ENCODE measurements at places on chromosomes 4 and X.

DNA sequence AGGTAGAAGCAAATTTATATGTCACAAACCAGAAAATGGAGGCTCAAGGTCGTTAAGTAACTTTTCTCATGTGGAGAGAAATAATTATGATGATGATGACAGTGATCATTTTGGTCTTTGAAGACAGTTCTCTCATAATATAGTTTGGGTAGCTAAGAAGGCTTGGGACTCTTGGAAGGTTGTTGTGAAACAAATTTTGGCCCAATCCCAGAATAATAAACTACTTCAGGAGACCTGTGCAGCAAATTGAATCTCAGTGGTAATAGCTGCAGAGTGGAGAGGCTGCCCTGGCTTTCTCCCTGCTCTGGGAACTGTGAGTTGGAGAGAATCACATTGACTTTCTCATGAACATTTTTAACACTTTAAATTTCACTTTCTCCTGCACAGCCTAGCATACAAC lies 217.2 kb upstream of the BOD1L1 start:
- no peak for DNase-seq

GRCh38 chrX:63439580-63439979 lies 88.4 kb upstream of the SPIN4 start:
- no peak for DNase-seq

GRCh38 chr4:16627999-16628398 lies 270.4 kb downstream of the LDB2 start:
- no peak for DNase-seq

GRCh38 chrX:107827852-107828251 lies 2.2 kb downstream of the MID2 start:
- DNase-seq = no peak

DNA sequence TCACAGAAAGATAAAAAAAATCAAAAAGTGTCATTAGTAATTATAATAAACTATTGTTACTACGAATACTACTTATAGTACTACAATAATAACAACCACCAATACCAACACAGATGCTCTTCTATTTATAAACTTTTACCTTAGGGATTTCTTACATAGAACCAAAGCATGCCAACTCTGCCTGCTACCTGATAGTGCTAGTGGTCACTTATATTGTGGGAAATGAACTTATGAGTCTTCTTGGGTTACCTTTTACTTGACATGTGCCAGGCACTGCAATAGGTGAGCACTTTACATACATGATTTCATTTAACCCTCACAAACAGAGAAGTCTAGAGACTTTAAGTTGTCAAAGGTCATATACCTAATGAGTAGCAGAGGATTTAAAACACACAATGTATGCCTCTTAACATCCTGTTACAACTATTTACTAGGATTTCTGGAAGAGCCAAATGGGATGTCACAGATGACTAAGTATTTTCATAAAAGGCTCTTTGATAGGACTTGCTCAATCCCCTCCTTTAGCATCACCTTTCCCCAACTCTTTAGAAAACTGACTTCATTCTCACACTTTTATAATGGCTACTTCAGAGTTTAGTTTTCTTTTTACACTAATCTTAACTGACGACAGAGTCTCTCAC lies 265.2 kb downstream of the CHIC1 start:
- DNase-seq = no peak

DNA sequence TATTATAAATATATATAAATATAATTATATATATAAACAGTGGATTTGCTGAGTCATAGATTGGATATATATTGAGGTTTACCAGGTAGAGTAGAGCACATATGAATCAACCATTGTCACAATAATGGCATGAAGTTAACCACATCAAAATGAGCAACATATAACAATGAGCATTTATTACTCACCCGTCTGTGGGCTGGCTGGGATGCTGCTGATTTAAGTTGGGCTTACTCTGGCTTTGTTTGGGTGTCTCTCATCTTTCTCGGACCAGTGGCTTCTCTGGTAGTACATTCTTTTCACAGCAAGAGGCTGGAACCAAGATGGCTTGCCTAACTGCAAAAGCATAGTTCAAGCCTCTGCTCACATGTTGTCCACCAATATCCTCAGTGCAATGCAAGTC lies 111.7 kb upstream of the TAPT1 start:
- DNase-seq = no peak

- DNase-seq = no peak
These were observed 29.8 kb downstream of the NFKB1 start for GRCh38 chr4:102530986-102531385.

DNA sequence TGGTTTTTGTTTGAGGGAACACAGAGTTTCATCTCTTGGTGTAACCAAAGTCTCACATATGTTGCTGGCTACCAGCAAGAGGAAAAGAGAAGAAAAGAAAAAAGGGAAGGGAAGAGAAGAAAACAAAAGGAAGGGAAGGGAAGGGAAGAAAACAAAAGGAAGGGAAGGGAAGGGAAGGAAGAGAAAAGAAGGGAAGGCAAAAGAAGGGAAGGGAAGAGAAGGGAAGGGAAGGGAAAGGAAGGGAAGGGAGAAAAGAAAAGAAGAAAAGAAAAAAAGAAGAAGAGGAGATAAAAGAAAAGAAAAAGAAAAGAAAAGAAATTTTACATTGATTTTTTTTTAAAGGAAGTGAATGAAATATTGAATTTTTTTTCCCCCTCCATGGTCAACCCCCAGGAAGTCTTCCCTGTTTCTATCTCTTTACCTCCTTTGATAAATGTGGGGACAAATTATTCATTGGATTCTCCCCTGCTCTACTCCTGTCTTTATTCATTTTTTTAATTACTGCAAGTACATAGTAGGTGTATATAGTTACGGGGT lies 228.0 kb downstream of the SHOX start:
- DNase-seq = no peak

- no peak for DNase-seq
These were observed 90.6 kb downstream of the FHDC1 start for GRCh38 chr4:153026591-153027346.

- no peak for DNase-seq
These were observed 495.2 kb downstream of the INPP4B start for GRCh38 chr4:142350871-142351270.

GRCh38 chrX:43083016-43083415 lies 305.1 kb upstream of the PPP1R2C start:
- no peak for DNase-seq

- no peak for DNase-seq
These were observed 21.0 kb upstream of the CABS1 start for GRCh38 chr4:70313736-70314135.

GRCh38 chr4:111323916-111324315 lies 701.0 kb upstream of the PITX2 start:
- DNase-seq = no peak

DNA sequence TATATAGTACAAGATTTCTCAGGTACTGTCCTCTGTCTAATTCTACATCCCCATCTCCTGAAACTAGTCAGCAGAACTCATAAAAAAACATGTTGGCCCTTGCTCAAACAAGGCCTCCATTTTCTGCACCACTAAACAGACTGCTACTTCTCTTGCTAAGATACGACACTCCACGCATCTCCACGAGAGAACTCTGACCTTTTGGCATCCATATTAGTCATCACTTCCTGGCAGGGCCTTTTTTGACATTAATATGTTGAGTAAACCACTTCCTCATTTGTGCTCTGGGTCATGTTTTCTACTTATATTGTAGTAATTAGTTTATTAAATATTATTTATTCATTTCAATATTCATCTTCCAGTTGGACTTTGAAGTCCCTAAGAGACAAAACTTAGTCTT lies 65.6 kb downstream of the DCAF8L1 start:
- no peak for DNase-seq

GRCh38 chr4:134382478-134383227 lies 181.1 kb upstream of the PABPC4L start:
- DNase-seq = no peak

- DNase-seq = no peak
These were observed 626.6 kb downstream of the MID1IP1 start for GRCh38 chrX:39427906-39428305.

DNA sequence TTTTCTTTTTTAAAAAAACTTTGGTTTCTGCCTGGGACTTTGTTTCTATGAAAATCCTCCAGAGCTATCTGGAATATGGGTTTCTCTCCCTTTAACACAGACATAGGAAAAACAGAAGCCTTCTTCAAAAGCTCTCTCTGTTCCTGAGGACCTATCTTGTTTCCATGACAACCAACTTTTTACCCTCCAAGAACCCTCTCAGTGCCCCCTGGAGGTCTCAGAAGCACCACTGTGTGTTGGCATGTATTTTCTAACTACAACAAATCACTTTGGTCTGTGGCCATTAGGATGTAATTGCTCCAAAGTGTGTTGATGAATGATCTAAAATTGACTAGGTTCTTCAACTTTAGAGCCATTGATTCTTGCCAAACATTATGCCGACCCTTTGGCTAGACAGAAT lies 1331.6 kb downstream of the ADGRL3 start:
- DNase-seq = peak; percentile 4

DNA sequence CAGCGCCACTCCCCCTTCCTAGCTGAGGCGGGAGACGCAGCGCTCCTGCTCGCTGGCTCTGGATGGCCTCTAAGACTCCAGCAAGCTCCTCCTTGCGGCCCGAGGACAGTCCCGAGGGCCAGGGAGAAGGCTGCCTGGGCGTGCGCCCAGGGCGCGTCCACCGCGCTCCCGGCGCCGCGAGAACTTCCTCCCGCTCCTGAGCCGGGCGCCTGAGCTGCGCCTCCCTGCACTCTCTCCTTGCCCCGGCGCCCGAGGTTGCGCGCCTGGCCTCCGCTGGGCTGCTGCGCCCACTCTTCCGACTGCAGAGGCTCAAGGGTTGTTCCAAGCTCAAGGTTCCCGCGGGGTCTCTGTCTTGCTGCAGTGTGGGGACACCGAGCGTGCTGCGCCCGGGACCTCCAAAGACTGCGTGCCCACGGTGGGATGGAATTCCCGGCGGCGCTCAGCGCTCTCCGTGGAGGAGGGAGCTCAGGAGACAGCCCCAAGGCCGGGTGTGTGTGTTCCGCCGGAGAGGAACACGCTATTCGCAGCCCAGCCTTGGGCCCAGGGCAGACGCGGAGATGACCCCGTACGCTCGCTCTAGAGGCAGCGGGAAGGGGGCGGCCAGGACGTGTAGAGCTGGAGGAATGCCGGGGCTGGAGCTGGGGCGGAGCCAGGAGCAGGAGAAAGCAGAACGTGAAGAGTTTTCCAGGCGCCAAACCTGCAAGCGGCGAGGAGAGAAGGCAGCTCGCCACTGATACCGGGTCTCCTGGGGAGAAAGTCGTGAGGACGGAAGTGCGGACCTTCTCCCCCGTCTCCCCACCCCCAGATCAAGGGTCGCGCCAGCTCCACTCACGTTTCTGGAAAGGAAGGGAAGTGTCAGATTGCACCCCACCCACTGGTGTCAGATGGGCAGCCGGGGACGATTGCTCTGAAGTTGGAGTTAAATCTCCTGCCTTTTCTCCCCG lies at the start of gene ARHGAP6:
Gene ARHGAP6, minus strand, starts transcription at position 753 of the 944 bp plus-strand sequence. CDS start 1,092 bp downstream, outside the sequence.
- peak; percentile 63 for DNase-seq

DNA sequence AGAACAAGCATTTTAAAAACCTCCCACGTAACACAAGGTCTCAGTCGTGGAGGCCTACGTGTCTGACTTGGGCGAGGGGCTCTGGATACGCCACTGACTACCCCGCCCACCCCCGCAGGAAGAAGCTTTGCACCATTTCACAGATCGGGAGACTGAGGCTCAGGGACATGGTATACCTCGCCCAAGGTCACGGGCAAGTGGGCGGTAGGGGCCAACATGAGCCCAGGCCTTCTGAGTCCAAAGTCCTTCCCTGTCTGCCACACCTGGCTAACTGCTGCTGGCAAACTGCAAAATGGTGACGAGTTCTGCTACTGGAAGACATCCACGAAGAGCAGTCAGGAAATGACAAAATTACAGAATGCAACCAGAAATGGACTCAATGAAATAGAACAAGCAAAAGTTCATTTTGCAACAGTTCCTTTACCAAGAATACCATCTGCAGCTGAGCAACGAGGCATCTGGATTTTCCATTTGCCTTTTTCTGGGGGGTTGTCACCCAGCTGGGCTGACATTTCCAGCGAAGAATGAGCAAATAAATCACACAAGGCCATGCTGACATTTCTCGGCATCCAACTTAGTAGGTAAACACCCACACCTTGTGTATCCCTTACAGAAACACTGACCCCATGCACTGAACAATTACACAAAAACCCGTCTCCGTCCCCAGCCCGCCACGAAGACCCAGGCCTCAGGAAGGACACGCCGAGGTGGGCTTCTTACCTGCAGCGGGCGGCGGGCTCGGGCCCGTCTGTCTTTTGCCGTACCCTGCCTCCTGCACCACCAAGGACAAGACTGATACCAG lies 70.2 kb upstream of the AFAP1 start:
- no peak for DNase-seq

- DNase-seq = no peak
These were observed 257.3 kb upstream of the NEIL3 start for GRCh38 chr4:177052211-177052934.

GRCh38 chrX:43604753-43605152 lies 51.3 kb upstream of the MAOA start:
- DNase-seq = no peak

DNA sequence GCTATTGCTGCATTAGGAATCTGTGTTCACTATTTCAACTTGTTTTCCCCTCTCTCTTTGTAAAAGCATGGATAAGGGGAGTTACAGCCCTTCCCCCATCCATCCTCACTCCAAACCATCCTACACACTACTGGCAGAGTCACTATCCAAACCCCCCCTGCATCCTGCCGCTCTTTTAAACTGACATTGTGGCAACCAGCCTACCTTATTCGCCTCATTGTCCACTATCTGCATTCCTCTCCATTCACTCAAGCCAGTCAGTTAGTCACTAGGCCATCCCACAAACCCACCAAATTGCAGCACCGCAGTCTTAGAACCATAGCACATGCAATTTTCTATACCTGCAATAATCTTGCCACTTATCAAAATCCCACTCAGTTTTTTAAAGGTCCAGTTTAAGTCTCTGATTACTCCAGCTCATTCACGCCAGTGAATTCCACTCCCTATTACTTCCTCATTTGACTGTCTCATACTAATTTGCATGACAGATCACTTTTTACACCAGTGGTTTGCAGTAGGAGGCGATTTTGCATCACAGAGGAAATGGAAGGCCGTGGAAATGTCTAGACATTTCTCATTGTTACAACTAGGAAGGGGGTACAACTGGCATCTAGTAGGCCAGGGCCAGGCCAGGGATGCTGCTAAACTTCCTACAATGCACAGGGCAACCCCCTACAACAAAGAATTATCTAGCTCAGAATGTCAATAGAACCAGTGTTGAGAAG lies 181.8 kb downstream of the HS6ST2 start:
- no peak for DNase-seq

DNA sequence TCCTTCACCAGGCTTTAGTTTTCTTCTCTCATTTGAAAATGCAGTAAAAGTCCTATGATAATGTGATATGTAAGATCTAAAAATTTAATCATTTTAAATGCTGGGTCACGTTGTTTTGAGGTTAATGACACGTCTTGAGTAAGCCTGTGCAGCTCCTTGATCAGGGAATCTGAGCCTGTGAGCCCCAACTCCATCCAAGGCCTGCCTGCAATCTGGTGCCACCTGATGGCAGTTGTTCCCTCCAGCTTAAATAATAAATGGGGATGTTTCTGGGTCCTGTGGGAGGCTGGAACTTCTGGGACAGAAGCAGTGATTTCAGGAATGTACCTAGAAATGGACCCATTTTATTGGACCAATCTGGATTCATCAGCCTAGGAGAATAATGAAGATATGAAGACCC lies 455.4 kb upstream of the ADGRL3 start:
- peak; percentile 5 for DNase-seq

GRCh38 chr4:5921981-5922380 lies 29.1 kb upstream of the CRMP1 start:
- DNase-seq = no peak

All from NCI-H524 (cell line).